ENCODE measurements at places on chromosomes 1 and 21.
A peak's percentile ranks its signal among the peaks of the same experiment; 100 is the strongest.

DNA sequence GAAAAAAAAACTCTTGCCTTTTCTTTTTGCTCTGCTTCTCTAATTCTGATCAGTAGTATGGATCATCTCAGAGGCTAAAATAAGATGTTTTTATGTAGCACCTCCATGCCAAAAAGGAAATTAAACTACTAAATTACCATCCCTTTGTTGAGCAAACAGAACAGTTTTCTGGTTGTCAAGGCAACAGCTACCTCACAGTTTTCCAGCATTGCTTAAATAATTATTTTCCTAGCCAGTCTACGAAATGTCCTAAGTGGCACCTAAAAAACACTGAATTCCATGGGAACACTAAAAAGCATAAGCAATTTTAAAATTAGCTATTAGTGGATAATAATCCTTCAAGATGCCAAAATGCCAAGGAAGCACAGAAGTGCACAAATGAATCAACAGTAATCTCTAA is 61.7 kb downstream of the ARID4B start:
- no peak overlapping the region for H3K4me3 ChIP-seq
- H3K27me3 ChIP-seq, result no peaks in the 10 kb centered on the region

- H3K4me1 ChIP-seq, result no peaks in the 10 kb centered on the region
- H3K27me3 ChIP-seq, result peaks cover 21% of the 10 kb centered on the region
- no peaks in the 10 kb centered on the region for H3K36me3 ChIP-seq
- no peak overlapping the region for H3K4me3 ChIP-seq
- no peak for DNase-seq
Observed at GRCh38 chr1:57637155-57637554, 213.3 kb upstream of the DAB1 start.

DNA sequence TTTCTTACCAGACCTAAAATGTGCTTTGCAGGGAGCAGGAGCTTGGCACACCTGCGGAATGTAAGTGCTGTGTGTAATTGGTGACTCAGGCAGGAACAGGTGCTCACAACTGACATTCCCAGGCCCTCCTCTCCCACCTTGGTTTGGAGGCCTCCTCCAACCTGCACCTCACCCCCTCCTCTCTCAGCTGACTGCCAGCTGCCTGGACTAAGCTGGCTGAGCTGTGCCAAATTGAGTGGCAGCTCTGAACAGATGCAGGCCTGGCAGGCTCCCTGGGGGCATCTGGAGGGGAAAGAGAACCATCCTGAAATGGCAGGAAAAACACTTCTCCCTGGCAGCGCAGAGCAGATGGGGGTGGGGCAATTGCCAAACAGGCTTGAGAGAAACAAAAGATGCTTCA is 91.7 kb upstream of the PGBD5 start:
- no peaks in the 10 kb centered on the region for H3K4me1 ChIP-seq
- H3K4me3 ChIP-seq, result no peak overlapping the region
- H3K36me3 ChIP-seq, result no peaks in the 10 kb centered on the region
- peaks cover 66% of the 10 kb centered on the region for H3K27me3 ChIP-seq

- H3K4me1 ChIP-seq, result no peaks in the 10 kb centered on the region
- H3K4me3 ChIP-seq, result no peak overlapping the region
- H3K27me3 ChIP-seq, result no peaks in the 10 kb centered on the region
- DNase-seq, result no peak
Observed at GRCh38 chr1:238214449-238214848, 323.7 kb upstream of the ZP4 start.

- no peaks in the 10 kb centered on the region for H3K36me3 ChIP-seq
- H3K4me3 ChIP-seq, result no peak overlapping the region
- H3K4me1 ChIP-seq, result peaks cover under 1% of the 10 kb centered on the region
- no peak for DNase-seq
- H3K27me3 ChIP-seq, result no peaks in the 10 kb centered on the region
Observed at GRCh38 chr1:77316966-77317365, 35.1 kb downstream of the AK5 start.

- peak overlapping the region; percentile 95 for H3K27ac ChIP-seq
- no peak overlapping the region for H3K4me3 ChIP-seq
- peaks cover 96% of the 10 kb centered on the region for H3K4me1 ChIP-seq
- H3K27me3 ChIP-seq, result no peaks in the 10 kb centered on the region
Observed at GRCh38 chr1:164785841-164786534, 227.0 kb downstream of the PBX1 start.

GRCh38 chr1:62209931-62210595 is 15.4 kb downstream of the L1TD1 start:
- H3K4me1 ChIP-seq, result no peaks in the 10 kb centered on the region
- no peaks in the 10 kb centered on the region for H3K27me3 ChIP-seq
- DNase-seq, result no peak
- no peak overlapping the region for H3K27ac ChIP-seq
- H3K4me3 ChIP-seq, result no peak overlapping the region

- H3K4me1 ChIP-seq, result peaks cover 23% of the 10 kb centered on the region
- DNase-seq, result no peak
- H3K27ac ChIP-seq, result peak overlapping the region; percentile 78
- peaks cover 5% of the 10 kb centered on the region for H3K36me3 ChIP-seq
Observed at GRCh38 chr1:2411801-2412394, 466 bp downstream of the PEX10 start.

GRCh38 chr1:177307771-177308170 is 137.0 kb downstream of the BRINP2 start:
- no peak for DNase-seq
- H3K4me1 ChIP-seq, result peaks cover 7% of the 10 kb centered on the region
- no peak overlapping the region for H3K27ac ChIP-seq
- H3K27me3 ChIP-seq, result peaks cover 16% of the 10 kb centered on the region
- no peaks in the 10 kb centered on the region for H3K36me3 ChIP-seq
- no peak overlapping the region for H3K4me3 ChIP-seq

DNA sequence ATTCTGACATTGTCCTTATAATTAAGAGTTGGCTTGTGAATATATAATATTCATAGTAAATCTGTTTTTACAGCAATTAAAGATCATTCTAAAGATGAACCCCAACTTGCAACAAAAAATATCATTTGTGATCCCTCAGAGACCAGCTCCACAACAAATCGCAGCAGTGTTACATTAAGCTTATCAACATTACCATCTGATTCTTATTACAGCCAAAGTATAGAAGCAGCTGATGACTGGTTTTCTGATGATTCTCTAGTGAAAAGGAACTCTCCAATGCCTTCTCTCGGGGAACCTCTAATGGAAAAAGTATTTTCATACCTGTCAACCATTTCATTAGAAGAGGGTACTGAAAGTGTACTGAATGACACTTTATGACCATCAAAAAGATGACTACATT is 45.4 kb downstream of the C1orf185 start:
- no peak overlapping the region for H3K27ac ChIP-seq
- H3K36me3 ChIP-seq, result no peaks in the 10 kb centered on the region
- no peak overlapping the region for H3K4me3 ChIP-seq
- peaks cover 26% of the 10 kb centered on the region for H3K27me3 ChIP-seq

DNA sequence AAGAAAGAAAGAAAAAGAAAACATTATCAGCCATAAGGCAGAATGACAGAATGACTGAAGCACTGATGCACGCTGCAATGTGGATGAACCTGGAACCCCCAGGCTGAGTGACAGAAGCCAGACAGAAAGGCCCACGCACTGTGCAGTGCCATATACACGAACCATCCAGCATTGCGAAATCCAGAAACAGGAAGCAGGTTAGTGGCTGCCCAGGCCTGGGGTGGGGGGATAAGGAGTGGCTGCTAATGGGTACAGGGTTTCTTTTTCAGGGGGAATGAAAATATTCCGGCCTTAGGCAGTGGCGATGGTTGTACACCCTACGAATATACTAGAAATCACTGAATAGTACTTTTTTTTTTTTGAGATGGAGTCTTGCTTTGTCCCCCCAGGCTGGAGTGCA is 57.0 kb downstream of the CHD5 start:
- no peak overlapping the region for H3K4me3 ChIP-seq
- no peak overlapping the region for H3K27ac ChIP-seq
- DNase-seq, result no peak

DNA sequence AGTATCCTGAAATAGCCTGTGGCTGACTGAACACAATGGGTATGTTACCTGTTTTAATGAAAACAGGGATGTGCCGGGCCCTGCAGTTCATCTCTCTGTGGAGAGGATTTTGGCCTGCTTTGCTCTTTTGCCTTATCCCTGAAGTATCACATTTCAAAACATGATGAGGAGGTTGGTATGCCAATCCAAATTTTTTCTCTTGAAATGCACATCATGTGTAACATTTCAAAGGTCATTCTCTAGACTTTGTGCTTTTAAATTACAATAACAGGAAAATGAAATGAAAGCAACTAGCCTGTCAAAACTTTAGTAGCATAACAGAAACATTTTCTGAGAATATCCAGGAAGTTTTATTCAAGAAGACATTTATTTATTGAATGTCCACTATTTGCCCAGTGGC is 118.9 kb downstream of the SLC44A5 start:
- no peaks in the 10 kb centered on the region for H3K4me1 ChIP-seq
- H3K36me3 ChIP-seq, result peaks cover 4% of the 10 kb centered on the region
- H3K27ac ChIP-seq, result no peak overlapping the region

- no peak for DNase-seq
- no peaks in the 10 kb centered on the region for H3K27me3 ChIP-seq
- H3K4me3 ChIP-seq, result no peak overlapping the region
- peaks cover 43% of the 10 kb centered on the region for H3K36me3 ChIP-seq
- H3K27ac ChIP-seq, result peak overlapping the region; percentile 40
- peaks cover 24% of the 10 kb centered on the region for H3K4me1 ChIP-seq
Observed at GRCh38 chr1:232978091-232978634, 27.8 kb downstream of the NTPCR start.

GRCh38 chr1:38534473-38534823 is 325.1 kb downstream of the RRAGC start:
- no peak overlapping the region for H3K4me3 ChIP-seq
- no peak overlapping the region for H3K27ac ChIP-seq
- peaks cover 48% of the 10 kb centered on the region for H3K27me3 ChIP-seq

- DNase-seq, result no peak
- H3K4me3 ChIP-seq, result no peak overlapping the region
- no peaks in the 10 kb centered on the region for H3K4me1 ChIP-seq
- no peaks in the 10 kb centered on the region for H3K36me3 ChIP-seq
- peaks cover 3% of the 10 kb centered on the region for H3K27me3 ChIP-seq
Observed at GRCh38 chr1:206050655-206051235, 2.2 kb upstream of the RHEX start.

GRCh38 chr1:54095546-54096226 is 42.3 kb downstream of the TCEANC2 start:
- no peaks in the 10 kb centered on the region for H3K27me3 ChIP-seq
- H3K27ac ChIP-seq, result no peak overlapping the region
- H3K36me3 ChIP-seq, result peaks cover 6% of the 10 kb centered on the region
- no peak overlapping the region for H3K4me3 ChIP-seq
- DNase-seq, result no peak

- no peaks in the 10 kb centered on the region for H3K27me3 ChIP-seq
- H3K4me3 ChIP-seq, result no peak overlapping the region
- H3K27ac ChIP-seq, result no peak overlapping the region
- H3K36me3 ChIP-seq, result no peaks in the 10 kb centered on the region
- DNase-seq, result no peak
Observed at GRCh38 chr1:8031176-8031785, 5.2 kb upstream of the ERRFI1 start.

DNA sequence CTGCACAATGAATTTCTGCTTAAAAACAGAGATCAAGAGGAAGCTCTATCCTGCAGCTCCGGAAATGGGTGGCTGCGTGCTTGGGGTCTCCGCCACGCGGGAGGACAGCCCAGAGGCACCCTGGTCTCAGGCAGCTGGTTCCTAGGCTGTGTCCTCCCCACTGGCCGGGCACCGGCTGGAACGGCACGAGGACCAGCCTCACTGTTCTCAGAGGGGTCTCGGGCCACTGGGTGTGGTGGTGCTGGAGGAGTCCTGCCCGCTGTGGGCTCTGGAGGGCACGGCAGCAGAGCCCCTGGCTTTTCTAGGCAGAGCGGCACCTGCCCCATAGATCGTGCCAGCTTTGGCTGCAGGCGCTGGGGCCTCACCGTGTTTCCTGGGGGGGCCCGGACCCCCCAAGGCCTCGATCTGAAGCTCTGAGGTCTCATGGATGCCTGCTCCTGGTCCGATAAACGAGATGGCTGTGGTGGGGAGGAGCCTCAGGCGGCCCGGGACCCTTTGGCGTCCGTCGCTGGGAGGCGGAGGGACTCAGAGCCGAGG is 8.2 kb upstream of the RNF223 start:
- H3K4me1 ChIP-seq, result peaks cover 4% of the 10 kb centered on the region
- peaks cover 3% of the 10 kb centered on the region for H3K36me3 ChIP-seq
- no peak overlapping the region for H3K27ac ChIP-seq
- no peak overlapping the region for H3K4me3 ChIP-seq
- DNase-seq, result no peak
- peaks cover 2% of the 10 kb centered on the region for H3K27me3 ChIP-seq

GRCh38 chr1:16094453-16095158 is 21.2 kb upstream of the FAM131C start:
- H3K27ac ChIP-seq, result no peak overlapping the region
- DNase-seq, result no peak

DNA sequence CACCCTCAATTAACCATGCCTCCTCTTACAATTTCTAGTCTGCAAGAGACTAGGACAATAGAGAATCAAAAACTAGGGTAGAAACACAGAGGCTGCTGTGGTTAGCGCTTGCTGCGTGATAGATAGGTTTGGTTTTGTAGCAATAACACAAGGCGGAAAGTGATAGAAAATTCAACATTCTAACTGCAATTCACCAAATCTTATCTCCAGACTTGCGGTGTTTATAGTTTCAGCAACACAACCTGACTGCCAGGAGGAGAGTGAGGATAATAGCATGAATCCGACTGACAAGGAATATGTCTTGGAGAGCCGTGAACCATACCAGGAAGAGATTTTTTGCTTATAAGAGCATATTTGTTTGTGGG is 30.7 kb upstream of the IFNAR2 start:
- H3K27me3 ChIP-seq, result peaks cover 25% of the 10 kb centered on the region
- H3K4me3 ChIP-seq, result no peak overlapping the region
- DNase-seq, result no peak
- no peaks in the 10 kb centered on the region for H3K36me3 ChIP-seq
- H3K27ac ChIP-seq, result no peak overlapping the region

GRCh38 chr21:31424058-31424457 is 80.0 kb upstream of the TIAM1 start:
- peak overlapping the region; percentile 79 for H3K27ac ChIP-seq
- H3K36me3 ChIP-seq, result no peaks in the 10 kb centered on the region
- DNase-seq, result no peak

DNA sequence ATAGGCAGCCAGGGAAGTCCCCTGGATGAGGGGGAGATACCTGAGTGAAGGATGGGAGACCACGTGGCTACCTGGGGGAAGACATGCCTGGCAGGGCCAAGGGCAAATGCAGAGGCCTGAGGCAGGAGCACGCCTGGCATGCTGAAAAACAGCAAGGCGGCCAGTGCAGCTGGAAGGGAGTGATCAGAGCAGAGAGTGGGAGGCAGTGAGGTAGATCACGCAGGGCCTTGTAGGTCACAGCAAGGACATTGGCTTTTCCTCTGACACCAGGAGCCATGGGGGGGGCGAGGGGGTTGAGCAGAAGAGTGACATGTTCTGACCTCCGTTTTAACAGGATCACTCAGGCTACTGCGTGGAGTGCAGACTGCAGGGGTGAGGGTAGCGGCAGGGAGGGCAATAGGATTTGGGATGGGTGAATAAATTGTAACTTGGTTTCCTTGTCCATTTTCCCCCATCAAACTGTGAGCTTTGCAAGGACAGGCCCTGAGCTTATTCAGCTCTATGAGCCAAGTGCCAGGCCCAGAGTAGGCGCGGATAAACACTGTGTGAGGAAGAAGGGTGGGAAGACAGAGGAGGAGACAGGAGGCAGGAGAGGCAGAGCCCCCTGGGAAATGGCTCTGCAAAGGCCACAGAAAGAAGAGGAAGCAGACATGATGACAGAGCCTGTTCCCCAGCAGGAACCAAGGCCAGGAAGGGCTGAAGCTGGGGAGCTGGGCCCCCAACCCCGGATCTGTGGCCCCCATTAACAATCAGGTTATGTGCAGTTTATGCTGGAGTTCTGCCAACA is 16.6 kb downstream of the IFI6 start:
- peaks cover 36% of the 10 kb centered on the region for H3K4me1 ChIP-seq
- no peak overlapping the region for H3K4me3 ChIP-seq
- H3K36me3 ChIP-seq, result no peaks in the 10 kb centered on the region
- no peaks in the 10 kb centered on the region for H3K27me3 ChIP-seq

GRCh38 chr1:224381880-224382548 is 25.3 kb downstream of the CNIH4 start:
- peaks cover 24% of the 10 kb centered on the region for H3K36me3 ChIP-seq
- H3K27me3 ChIP-seq, result no peaks in the 10 kb centered on the region
- no peak overlapping the region for H3K27ac ChIP-seq
